Stimulated activated CD4-positive, alpha-beta T cell treated with anti-CD3 and anti-CD28 coated beads, Interleukin-1b, Interleukin-23, amount 100 ng/mL, for 1 hour (primary cell): ENCODE measurements at places on chromosomes 1 and 21.

DNA sequence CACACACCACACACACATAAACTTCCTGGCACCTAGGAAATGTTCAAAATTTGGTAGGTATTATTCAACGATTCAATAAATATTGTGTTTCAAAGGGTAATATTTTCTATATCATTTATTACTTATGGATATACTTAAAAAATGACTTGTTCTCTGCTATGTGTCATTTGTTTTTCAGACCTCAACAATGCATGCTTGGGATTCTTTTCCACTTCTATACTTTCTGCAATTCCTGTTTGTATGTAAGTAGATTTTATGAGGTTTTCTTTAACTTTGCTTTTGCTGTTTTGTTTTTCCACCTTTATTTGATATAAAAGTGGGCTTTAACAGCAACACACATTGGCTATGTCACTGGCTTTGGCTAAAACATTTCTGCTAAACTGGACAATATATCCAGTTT is 3.5 kb downstream of the CEP170 start:
- no peak for DNase-seq

DNA sequence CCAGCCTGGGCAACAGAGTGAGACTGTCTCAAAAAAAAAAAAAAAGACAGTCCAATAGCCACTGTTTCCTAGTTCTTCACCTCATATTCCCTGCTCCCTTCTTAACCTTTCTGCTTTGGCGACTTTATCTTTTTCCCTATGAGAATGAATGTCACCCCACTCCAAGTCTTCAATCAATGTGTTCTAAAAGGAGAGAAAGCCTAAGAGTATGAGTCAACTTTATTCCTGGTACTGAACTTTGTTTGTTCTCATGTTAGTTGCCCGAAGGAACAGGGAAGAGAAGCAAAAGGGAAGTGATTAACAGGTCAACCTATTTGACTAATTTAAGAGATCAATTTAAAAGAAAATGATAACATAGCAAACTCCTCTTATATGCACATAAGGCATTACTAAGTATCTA is 39.9 kb upstream of the SLC16A1 start:
- no peak for DNase-seq

DNA sequence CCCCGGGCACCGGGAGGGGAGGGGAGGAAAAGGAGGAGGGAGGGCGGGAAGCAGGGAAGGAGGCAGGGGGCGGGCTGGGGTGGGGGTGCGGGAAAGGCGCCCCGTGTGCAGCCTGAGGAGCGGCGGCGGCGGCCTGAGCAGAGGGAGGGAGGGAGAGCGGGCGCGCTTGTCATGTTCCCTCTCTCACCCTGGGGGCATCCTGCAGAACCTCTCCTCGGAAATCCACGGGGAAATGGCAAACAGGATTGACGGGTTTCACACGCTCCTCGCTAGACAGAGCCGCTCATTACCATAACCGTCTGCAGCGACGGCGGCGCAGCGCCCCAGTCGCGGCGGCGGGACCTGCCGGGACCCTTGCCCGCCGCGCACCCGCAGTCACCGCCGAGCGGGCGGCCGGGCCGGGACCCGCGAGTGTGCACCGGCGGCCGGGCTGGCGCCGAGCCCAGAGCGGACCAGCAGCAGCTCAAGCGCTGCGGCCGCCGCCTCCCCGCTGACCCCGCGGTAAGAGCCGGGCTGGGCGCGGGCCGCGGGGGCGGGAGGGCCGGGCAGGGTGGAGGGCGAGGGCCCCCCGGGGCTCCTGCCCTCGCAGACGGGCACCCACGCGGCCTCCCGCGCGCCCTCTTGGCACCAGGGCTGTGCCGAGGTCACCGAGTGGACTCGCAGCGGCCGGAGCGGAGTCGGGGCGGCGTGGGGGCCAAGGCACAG is at the start of gene SERTAD4:
Gene SERTAD4, plus strand, starts transcription at position 286 of the 705 bp plus-strand sequence. CDS start 5,165 bp downstream, outside the sequence.
- DNase-seq, result no peak

- DNase-seq, result no peak
These were observed 800 bp upstream of the DNMT3L start for GRCh38 chr21:44262338-44263056.

GRCh38 chr21:39503123-39503762 is 51.5 kb downstream of the SH3BGR start:
- no peak for DNase-seq

DNA sequence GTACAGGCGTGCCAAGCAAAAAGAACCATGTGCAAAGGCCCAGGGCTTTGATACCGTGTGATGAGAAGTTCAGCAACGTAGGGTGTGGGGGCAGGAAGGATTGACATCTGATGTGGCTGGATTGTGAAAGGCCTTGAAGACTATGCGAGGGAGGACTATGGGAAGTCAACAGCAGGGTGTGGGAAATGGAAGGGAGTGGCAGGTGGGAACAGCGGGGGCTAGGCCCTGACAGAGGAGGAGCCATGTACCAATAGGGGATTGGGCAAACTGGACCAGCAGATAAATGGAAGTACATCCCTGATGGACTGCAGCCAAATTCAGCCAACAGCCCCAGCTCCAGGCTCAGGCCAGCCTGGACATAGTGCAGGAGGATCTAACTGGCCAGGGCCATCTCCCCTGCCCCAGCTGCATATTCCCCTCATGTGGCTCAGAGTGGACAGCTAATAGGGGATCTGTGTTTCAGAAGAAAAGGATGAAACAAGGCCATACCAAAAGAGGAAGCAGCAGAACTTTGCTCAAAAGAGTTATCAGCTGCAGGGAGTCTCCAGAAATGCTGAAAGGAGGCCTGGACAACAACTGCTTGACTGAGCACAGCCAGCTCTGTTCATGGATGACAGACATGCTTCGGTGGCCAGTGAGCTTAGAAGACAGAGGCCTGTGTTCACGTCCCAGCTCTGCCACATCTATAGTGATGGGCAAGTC is 140.2 kb upstream of the SGIP1 start:
- no peak for DNase-seq

GRCh38 chr21:42225571-42226155 is 6.7 kb downstream of the ABCG1 start:
- no peak for DNase-seq

DNA sequence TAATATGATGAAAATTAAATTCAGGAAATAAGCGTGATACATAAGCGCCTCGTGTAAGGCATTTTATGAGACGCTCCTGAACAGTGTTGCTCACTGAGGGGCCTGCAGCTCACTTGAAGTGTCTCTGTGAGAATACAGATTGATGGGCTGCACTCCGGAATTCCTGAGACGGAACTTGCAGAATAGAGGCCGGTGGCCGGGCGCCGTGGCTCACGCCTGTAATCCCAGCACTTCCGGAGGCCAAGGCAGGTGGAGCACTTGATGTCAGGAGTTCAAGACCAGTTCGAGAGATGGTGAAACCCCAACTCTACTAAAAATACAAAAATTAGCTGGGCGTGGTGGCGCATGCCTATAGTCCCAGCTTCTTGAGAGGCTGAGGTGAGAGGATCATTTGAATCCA is 49.5 kb upstream of the HNRNPU start:
- DNase-seq, result no peak

- no peak for DNase-seq
These were observed 36.4 kb downstream of the VANGL1 start for GRCh38 chr1:115678141-115678540.

DNA sequence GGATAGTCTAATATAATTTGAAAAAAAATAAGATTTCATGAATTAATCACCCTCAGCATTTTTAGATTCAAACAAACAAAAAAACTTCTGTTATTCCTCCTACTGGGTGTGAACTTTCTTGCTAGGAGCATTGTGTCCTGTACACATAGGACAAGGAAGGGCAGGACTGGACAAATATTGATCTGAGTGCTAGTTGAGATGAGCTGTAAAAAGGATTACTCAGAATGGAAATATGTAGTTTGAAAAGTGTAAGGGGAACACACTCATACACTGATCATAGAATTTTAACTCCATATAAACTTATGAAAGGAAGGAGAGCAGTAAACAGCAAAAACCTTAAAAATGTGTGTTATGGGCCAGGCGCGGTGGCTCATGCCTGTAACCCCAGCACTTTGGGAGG is 156.5 kb upstream of the ZNF648 start:
- DNase-seq, result no peak

DNA sequence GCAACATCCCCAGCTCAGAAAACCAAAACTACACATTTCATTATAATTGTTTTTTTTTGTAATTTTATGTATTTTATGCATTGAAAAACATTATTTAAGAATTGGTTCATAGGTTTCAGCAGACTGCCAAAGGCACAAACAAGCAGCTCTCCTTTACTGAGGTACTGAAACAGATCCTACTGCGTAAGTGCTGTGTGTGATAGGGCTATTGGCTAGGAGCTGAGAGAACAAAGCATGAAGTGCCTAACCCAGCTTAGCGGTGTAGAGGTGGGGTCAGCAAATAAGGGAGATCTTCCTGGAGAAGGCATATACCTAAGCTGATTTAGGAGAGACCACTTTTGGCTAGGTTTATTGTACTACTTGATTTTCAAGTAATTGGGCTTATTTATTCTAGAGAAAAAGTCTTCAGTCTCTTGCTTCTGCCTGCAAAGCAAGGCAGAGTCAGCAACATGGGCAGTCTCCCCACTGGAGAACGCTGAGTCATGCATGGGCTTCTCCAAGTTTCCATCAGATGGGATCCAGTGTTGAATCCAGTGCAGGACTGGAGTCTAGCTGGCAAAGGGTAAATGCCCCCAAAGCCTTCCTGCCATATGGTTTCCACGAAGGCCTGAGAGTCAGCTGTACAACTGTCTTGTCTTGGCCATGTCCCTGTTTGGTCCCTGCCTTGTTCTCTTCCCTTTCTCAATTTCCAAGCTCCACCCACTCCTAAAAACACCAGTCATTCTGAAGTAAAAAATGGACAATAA is 18.0 kb upstream of the YTHDF2 start:
- no peak for DNase-seq

DNA sequence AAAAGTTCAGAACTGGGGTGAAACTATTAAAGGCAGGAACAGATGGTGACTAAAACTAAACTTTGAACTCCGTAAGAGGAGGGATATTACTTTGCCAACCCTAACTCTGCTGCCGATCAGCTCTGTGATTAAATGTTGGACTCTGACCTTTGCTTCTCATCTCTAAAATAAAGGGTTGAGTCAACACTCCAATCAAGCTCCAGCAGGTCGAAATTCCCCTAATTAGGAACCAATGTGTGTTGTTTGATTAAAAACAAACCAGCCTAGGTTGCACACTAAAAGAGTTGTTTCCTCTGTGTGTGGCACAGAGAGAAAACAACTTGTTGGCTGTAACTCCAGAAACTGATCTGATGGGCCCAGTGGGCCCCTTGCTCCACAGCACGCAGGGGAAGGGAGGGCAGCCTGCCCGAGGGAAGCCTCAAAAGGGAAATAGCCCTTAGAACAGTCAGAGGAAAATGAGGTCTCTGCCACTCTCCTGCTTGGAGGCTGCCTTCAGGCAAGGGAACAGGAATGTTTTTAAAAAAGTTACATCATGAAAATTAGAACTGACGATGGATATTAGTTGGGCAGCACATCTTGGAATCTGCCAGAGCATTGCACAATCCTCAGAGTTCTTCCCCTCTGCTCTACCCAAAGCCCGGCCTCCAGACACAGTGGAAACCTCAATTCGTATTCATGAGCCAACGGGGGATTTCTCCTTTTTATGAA is 69.3 kb downstream of the KCTD3 start:
- no peak for DNase-seq

- no peak for DNase-seq
These were observed 7.3 kb upstream of the FUCA1 start for GRCh38 chr1:23875382-23875781.

DNA sequence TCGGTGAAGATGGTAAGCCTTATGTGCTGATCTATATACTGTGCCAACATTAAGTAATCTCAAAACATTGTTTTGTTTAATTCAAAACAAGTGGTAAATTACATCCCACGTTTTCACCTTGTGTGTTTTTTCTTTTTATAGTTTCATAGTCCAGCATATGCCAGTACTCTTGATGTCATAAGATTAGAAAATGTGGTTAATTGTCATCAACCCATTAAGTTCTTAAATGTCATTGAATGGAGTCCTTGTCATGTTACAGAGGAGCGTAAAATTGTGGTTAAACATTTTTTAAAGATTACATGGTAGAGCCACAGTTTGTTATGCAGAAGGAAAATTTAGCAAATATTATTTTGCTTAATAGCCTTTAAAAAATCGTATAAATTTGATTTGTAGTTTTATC is 93.1 kb downstream of the FNBP1L start:
- DNase-seq, result no peak

- no peak for DNase-seq
These were observed 70.9 kb upstream of the PLA2G4A start for GRCh38 chr1:186757851-186758250.

GRCh38 chr1:156359973-156360372 is 9.0 kb upstream of the RHBG start:
- DNase-seq, result no peak

DNA sequence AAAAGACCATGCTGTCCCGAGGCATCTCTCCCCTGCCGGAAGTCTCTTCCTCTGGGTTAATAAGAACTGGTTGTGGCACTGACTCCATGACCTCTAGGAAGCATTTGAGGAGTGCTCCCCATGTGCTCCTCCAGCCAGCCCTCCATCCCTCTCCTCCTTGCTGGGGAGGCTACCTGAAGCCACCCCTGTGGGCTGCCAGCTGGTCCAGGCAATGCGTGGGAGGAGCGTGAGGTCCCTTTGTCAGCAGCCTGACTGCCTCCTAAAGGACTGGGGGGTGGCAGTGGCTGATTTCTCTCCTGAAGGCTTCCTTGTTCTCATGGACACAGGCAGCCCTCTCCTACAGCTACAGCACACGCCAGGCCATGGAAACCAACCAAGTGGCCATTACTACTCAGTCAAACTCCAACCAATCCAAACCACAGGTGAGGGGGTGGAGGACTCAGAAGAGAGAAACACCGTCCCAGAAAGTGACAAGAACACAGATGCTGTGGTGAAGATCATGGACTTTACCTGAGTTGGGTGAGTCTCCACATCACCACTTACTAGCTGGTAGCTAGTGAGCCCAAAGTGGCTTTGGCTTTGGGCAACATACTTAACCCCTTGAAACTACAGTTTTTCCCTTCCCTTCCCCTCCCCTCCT is 35.2 kb downstream of the NENF start:
- no peak for DNase-seq

- no peak for DNase-seq
These were observed 70.4 kb downstream of the DIRAS3 start for GRCh38 chr1:67980028-67980427.

- DNase-seq, result no peak
These were observed 74.5 kb upstream of the SELENON start for GRCh38 chr1:25725482-25725881.

GRCh38 chr1:41666981-41667631 is 182.6 kb upstream of the EDN2 start:
- no peak for DNase-seq

DNA sequence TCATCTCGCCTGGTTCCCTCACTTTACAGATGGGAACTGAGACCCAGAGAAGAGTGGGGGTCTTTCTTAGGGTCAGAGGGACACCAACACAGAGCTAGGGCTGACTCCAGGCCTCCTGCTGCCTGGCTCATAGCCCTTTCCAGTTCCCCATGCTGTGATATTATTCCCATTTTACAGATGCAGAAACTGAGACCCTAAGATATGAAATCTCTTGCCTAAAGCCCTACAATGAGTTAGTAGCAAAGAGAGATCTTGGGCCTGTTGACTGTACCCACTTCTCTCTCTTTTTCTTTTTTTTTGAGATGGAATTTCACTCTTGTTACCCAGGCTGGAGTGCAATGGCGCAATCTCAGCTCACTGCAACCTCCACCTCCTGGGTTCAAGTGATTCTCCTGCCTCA is 49.9 kb downstream of the SLC9A1 start:
- no peak for DNase-seq

GRCh38 chr1:36083635-36084496 is at the start of gene TEKT2:
Gene TEKT2, plus strand, starts transcription at chr1:36084094. Its CDS starts 828 bp downstream, at chr1:36084922.
- no peak for DNase-seq

GRCh38 chr1:181206979-181207790 is 118.7 kb downstream of the IER5 start:
- DNase-seq, result no peak
